SJCRH30 (cell line): ENCODE measurements at places on chromosomes 16 and 17. TPM values are rescaled to one million over a fixed set of nuclear protein-coding genes. Genes with fewer than 3 reads are reported as not detected.

Gene ATP2A1
- total RNA-seq, result 21.8 and 24.8 TPM in 2 replicates

Gene CEMP1
- not detected in 2 replicates for total RNA-seq

Gene CDRT4
- 0.04 TPM in 1 of 2 replicates, not detected in the other for total RNA-seq

Gene IL17C
- not detected in 2 replicates for total RNA-seq

Gene MC1R
- total RNA-seq, result 1.6 and 1.7 TPM in 2 replicates

Gene CDT1
- 24.3 and 27.2 TPM in 2 replicates for total RNA-seq

Gene LRRC75A
- total RNA-seq, result 3.7 and 4.8 TPM in 2 replicates

Gene CCL16
- total RNA-seq, result not detected in 2 replicates

Gene GP1BA
- total RNA-seq, result not detected in 2 replicates

Gene RETREG3
- total RNA-seq, result 34.5 and 36.2 TPM in 2 replicates

Gene UMOD
- total RNA-seq, result not detected in 2 replicates

Gene LGALS9B
- total RNA-seq, result not detected in 2 replicates

DNA sequence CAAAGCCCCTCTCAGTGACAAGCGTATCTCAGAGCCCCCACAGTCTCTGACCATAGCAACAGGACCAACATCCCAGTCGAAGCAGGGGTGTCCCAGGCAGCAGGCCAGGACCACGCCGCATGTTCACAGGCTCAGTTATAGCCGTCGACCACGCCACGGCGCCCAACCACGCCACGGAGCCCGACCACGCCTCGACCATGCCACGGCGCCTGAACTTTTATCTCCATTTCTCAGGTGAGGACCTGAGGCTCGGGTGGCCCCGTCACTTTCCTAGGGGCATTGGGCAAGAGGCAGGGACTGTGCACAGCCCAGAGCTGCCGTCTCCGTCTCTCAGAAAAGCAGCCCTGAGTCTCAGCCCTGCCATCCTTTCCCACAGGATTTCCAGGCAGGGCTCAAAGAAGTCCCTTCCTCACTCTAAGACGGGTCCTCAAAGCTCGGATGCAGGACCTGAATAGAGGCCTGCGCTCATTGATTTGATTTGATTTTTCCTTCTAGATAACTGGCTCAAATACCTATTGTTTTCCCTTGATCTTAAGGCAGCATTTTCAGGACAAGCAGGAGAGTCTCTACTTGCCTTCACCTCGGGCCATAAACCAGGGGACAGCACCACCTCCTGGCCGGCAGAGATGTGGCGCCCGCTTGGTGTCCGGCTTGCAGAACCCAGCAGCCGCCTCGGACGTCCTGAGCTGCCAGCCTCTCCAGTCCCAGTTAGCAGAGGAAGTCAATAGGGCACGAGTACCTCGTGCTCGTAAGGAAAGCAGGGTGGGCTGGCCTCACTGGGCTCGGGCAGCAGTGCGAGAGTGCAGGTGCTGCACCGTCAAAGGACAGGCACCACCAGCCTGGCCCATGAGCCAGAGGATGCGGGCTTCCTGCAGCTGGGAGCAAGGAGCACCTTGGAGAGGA is 38.8 kb downstream of the C16orf95 start:
- DNase-seq, result peak; percentile 62

DNA sequence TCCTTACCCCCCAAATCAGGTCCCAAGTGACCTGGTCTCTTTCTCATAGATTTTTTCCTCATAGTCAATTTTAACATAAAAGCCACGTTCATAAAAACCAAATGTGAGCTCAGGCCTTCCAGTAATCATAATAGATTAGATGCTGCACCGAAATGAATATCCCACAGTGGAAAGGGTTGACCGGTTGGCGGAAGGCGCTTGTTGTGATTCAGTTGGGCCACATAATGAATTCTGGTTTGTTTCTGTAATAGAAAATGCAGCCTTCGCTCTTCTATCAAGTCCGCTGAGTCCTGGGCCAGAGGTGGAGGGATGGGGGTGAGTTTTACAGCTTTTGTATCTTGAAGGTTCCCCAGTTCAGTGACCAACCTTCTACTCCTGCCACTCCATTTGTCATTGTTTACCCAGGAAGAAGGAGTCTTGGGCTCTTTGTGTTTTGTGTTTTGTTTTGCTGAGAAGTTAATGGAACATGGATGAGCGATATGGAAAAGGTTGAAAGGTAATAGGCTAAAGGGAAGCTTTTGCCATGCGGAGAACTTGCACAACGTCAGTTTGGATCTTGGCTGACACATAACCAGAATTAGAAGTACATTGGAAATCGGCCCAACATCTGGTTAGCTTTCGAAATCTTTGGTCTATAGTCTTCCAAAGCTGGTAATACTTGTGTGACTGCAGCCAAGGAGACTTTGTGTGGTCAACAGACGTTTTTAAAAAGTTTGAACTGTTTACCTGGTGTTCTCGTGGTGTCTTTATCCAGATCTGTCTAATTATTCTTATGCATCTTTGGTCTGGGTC is 89.5 kb downstream of the CLEC16A start:
- DNase-seq, result no peak

DNA sequence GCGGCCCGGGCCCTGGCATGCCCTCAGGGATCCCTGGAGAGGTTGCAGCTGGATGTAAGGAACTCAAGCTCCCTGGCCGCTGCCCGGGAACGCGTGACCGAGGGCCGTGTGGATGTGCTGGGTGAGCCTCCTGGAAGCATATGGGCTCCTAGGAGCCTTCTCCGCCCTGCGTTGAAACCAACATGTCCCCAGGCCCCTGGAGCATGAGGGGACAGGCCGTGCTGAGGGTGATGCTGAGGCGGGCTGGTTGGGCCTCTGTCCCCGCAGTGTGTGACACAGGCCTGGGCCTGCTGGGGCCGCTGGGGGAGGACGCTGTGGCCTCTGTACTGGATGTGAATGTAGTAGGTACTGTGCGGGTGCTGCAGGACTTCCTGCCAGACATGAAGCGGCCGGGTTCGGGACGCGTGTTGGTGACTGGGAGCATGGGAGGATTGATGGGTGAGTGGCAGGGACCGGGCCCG is 5.7 kb upstream of the HSD17B1 start:
- DNase-seq, result no peak

DNA sequence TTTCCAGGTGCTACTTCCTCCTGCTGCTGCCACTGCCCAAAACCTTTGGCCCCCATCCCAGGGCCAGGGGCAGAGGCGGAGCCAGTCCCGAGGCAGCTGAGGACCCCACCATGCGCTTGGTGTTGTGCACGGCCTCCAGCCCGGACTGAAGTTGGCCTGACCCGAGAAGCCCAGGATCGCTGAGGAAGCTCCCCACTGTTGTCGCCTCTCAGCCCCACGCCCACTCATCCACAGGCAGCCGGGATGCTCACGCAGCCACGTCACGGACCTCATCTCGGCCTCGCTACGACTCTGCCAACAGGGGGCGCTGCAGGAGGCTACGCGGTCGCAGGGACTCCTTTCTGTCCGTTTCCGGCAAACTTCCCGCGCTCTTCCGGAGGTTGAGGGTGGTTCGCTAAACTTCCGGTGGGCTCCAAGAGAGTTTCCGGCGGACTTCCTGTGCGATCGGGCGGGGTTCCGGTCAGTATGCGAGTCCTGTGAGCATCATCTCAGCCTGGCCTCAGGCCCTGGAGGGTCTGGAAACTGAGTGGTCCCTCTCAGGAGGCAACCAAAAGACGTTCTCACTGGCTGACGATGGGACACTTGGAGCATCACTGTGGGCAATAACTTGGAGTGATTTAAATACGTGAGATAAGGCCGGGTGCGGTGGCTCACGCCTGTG is 12.4 kb downstream of the ZG16B start:
- DNase-seq, result no peak

DNA sequence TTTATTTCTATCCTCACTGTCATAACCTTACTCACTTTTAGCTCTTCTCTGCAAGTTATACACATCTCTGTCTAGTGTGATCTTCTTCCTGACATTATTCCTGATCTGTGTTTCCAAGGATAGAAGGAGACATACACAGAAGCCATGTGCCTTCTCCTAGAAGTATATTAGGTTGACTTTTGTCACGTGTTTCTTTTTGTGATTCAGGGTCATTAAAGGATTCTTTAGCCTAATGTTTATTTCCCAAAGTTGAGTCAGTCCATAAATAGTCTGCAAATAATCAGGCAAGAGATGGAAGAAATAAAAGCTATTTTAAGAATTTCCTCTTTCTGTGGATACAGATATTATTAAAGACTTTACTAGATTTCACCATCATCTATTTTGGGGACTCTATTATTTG is 214.1 kb upstream of the GOT2 start:
- no peak for DNase-seq

- no peak for DNase-seq
Measured at GRCh38 chr17:43169561-43170139, 1.4 kb upstream of the NBR1 start.

GRCh38 chr16:70661918-70662641 is 15.7 kb downstream of the IL34 start:
- no peak for DNase-seq

GRCh38 chr17:4900231-4901107 is 1.1 kb downstream of the C17orf107 start:
- no peak for DNase-seq

DNA sequence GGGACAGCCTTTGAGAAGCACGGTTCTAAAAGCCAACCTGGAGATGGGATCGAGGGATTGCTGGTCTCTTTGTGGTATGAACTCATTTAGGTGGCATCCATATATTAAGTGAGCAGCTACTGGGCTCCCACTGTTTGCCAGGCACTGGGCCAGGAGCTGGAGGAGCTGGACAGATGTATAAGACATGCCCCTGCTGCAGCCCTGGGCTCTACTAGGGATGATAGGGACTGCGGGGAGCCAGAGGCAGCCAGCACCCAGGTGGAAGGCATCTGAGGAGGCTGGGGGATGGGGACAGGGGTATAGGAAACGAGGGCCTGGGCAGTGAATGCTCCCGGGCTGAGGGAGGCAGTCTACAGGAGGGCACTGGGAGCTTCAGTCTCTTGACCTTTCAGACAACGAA is 53.0 kb upstream of the MEAK7 start:
- no peak for DNase-seq

DNA sequence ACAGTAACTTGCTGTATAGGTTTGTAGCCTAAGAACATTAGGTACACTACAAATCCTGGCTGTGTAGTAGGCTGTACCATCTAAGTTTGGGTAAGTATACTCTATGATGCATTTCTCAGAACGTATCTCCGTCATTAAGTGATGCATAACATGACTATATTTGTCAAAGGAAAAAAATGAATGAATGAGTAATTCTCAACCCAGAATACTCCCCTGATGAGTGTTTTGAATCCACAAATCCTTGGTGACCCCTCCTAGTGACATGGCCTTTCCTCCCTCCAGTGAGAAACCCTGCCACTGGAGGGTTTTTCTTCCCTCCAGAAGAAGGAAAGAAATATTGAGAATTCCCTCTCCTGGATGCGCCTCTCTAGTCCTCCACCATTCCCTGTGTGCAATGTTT is 24.0 kb upstream of the SALL1 start:
- DNase-seq, result no peak

DNA sequence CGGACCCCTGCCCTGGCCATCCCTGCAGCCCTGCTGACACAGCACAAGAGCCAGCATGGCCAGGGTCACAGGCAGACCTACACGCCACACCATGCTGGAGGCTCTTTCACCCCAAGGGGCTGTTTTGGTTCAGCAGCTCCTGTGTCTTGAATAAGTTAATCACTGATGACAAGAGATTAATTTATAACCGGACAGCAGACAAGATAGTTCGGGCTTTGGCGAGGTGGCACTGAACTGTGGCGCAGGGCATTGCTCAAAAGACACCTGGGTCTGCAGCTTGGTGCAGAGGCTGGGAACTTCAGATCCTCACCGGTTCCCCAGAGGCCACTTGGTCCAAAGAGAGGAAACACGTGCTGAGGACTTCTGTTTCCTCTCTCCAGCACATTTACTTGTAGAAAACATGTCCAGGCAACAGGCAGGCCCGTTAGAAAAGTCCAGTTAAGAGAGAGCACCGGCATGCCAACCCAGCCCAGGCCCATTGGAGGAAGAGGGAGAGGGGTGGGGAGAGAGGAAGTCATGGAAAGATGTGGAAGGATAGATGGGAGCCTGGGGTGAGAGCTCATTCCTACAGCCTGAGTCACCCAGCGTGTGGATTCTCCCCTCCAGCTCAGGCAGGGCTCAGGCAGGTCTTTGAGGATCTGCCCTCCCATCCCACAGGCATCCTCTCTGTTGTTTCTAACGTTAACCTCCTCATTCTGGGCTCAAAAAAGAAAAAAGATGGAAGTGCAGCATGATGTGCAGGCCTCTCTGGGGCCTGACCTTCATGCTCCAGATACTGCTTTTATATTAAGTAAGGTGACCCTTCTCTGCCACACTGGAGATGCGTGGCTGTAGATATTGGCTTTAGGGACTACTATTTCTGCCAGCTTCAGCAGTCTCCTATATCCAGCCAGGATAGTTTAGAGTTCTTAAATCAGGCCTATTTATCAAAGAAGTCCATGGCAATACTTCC is 80.0 kb upstream of the HNF1B start:
- DNase-seq, result peak; percentile 19

DNA sequence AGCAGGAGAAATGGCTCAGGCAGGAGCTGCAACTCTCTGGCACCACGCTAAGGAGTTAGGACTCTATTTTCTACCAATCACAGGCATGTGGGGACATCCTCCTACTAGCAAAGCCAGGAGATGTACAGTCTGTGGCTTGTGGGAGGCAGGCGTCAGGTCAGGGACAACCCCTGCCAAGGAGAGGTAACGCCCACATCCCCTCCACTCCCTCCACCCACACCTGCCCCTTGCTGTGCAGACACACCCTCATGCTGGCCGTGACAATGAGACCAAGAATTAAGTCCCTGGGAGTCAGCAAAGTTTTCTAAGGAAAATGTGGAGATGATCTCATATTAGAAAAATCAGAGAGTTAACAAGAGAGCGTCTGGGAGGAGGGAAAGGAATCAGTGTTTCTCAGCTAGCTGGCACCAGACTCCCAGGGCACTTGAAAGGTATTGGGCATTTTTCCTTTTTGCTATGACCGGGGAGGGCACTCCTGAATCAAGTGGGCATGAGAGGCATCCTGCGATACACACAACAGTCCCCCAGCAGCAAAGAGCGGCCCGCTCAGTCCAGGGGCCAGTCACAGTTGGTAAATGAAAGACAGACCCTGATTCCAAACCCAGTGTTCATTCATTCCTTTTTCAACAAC is 87.3 kb upstream of the RPL38 start:
- DNase-seq, result no peak

DNA sequence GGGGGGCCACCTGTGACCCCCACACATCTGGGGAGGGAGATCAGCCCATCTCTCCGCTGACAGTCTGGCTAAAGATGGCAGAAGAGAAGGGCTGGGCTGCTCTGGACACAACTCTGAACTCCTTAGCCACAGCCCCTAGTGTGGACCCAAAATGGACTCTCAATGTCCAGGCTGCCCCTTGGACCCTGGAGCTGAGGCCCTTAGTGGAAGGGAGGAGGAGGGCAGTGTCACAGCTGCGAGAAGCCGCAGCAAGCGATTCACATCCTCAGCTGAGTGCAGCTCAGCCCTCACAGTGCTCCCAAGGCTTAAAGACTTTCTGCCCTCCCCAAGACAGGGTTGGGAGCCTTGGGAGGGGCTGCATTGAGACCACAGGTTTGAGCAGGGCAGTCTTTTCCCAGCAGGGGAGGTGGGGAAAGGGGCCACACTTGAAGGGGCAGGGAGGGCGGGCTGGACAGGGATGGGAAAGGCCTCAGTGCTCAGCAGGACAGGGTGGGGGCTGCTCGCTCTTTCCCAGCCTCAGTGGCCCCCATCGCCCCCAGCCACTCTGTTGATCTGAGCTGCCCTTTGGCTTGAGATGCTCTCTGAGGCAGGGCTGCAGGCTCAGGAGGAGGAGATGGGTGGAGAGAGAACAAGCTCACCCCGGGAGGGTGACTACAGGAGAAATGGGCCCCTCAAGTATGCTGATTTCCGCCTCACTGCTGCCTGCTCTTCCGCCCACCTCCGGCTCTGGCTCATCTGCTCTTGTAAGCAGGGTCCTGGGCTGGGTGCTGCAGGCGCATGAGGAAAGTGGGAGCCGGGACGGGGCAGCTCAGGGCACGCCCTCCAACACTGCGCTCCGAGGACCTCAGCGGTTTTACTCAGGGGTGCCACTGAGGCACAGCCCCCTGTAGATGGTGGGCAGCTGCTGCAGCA is 50.9 kb upstream of the MTSS2 start:
- no peak for DNase-seq
